ENCODE measurements at places on chromosomes 7 and 10.

- no peak for DNase-seq
These were observed 80.4 kb downstream of the TCF7L2 start for GRCh38 chr10:113030453-113030852.

DNA sequence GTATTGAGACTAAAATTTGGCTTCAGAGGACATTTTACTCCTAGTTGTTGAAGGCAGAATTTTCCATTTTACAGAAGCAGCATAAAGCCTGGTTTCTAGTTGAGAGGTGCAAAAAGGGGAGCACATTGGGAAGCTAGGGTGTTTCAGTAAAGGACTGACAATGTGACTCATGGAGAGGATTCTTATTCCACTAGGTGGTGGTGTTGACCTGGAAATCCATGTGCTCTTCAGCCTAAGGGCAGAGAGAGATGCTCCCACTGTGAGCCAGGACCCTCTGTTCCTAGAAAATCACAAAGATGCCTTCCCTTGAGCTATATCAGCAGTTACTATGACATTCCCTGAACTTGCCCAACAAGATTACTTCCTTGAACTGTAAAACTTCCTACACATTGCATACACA, 687.8 kb downstream of the IPMK start:
- no peak for DNase-seq

DNA sequence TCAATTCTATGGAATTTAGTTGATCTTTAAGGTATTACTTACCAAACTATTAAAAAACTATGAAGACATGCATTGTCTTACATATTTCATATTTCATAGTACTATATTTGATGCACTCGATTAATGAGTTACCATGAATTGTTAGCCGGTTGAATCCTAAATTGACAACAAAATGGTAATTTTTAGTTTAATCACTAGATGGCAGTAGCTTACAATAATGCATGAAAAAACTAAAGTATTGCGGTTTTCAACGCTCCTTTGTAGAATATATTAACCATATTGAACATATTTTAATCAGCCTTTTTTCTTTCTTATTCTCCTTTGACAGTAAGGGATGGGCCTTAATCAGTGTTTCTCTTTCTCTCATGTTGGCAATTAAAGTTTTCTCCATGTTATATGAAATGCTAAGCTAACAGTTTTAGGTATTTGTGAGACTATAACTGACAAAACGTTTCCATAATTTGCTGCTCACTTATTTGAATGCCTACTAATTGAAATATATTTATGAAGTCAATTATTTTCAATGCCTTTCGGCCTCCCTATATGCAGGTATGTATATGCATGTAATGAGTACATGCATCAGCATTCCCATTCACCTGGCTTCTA, 48.5 kb upstream of the ARL4A start:
- no peak for DNase-seq

- no peak for DNase-seq
These were observed 304.1 kb downstream of the GRM8 start for GRCh38 chr7:126948664-126949063.

GRCh38 chr10:44070282-44070681, 314.6 kb downstream of the CXCL12 start:
- DNase-seq: no peak

GRCh38 chr7:99243751-99244337, 28.8 kb upstream of the MYH16 start:
- no peak for DNase-seq

DNA sequence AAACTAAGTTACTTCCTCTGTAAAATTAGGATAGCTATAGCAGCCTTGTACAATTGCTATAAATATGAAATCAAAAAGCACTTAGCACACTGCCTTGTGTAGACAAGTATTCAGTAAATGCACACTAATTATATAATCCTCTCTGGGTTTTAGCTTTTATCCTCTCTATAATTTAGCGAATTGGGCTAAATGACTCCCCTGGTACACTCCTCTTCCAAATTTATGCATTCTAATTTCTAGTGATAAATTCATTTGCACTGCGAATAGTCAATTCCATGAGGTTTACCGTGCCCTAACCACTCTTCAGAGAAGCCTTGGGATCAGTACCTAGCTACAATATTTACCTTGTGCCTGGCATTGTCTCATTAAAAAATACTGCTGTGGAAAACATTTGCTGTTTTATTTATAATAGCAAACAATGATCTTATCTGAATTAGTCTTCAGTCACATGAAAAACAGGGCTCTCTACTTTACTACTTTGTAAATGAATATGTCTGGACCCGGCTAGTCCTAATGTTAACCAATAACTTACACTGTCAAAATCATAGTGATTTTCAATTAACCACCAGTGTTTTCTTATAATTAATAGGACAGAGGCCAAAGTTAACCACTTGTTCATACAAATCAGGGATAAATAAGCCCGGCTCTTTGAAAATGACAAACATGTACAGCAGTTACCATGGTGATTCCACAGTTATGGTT, 577.9 kb downstream of the IPMK start:
- no peak for DNase-seq

- peak; percentile 24 for DNase-seq
These were observed 117.2 kb upstream of the KLF6 start for GRCh38 chr10:3902054-3902808.

DNA sequence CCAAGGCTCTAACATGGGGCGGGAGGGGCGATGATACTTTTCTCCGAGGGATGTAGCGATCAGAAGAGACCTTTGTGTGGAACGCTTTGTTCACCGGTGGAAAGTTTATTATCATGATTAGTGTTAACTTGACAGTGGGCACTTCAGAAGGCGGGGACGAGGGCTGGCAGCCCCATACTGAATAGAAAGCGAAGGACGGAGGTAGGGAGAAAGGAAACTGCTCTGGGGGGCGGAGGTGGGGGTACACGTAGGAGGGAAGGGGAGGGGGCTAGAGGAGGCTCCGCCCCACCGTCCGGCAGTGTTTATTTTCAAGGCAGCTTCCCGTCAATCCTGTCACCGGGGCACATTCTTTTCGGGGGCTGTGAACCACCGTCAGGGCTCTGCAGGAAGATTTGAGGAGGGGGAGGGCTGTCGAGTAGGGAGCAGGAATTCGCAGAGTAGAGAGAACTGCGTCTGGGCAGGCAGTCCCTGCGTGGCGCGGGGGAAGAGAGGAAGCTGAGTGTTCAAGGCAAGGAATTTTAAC, 9.4 kb upstream of the NKX2-3 start:
- DNase-seq: no peak

DNA sequence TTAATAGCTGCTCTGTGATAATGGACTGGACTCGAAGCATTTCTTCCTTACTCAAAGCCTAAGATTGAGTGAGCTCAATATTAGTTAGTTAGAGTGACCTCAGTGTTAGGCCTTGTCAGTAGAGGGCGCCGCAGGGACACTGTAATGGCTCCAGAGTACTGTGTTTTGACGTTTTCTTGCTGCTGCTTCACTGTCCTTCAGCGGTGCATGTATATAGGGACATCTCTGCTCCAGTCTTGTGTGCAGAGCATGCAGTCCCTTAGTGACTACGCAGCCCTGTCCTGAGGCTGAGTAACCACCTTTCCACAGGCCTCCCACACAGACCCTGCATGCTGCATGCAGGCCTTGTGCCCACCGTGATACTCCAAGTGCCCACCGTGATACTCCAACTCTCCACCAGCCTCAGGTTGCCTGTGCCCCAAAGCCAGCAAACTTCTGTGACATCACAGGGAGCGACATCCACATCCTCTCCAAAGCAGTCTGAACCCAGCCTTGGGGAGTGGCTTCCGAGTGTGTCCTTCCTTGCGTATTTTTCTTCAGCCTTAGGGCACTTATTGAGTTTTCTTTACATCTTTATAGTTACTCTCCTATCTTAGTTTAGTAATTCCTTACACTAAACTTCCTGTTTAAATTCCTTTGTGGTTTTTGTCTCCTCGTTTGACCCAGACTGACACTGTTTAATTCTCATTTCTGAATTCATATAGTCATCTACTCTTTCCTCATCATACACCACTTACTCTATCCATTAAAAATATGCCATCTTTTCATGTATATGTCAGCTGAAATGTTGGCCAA, 118.2 kb downstream of the JAZF1 start:
- DNase-seq: peak; percentile 20

All from GM12891 (cell line).